ENCODE measurements at places on chromosomes 3 and 15.
A peak's percentile ranks its signal among the peaks of the same experiment; 100 is the strongest.

- no peak for DNase-seq
Measured at GRCh38 chr3:17322106-17322793, 420.2 kb downstream of the TBC1D5 start.

- no peak for DNase-seq
Measured at GRCh38 chr3:11755276-11755675, 91.4 kb downstream of the TAMM41 start.

- DNase-seq: no peak
Measured at GRCh38 chr3:147119346-147119745, 287.0 kb downstream of the ZIC4 start.

DNA sequence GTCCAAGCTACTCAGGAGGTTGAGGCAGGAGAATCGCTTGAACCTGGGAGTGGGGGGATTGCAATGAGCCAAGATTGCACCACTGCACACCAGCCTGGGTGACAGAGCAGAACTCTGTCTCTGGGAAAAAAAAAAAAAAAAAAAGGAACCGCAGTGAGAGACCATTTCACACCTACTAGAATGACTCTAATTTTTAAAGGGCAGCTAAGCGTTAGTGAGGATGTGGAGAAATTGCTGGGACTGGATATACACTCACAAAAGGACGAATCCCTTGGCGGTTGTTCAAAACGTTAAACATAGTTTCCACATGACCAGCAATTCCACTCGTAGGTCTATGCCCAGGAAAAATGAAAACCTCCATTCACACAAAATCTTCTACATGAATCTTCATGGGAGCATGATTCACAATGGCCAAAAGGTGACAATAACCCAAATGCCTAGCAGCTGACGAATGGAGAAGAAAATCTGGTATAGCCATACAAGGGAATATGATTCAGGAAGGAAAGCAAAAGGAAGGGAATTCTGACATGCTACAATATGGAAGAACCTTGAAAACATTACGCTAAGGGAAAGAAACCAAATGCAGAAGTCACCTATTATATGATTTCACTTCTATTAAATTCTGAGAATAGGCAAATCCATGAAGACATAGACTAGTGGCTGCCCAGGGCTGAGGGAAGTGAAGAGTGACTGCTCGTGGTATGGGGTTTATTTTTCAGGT is 127.0 kb downstream of the CHSY1 start:
- no peak for DNase-seq

DNA sequence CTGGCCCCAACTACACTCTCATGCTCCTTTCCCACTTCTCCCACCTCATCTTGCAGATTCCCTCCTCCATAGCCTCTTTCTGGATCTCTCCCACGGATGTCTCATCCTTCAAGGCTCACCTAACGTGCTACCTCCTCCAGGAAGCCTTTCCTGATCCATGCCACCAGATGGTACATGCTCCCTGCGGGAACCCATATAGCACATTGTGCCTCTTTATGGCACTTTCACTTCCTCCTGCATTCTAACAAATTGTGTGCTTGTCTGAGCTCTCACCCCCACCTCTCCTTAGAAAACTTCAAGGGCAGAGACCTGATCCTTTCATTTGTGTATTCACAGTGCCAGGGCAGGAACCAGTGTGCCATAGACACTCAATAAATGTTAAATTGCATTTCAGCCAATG is 63.0 kb downstream of the HES1 start:
- no peak for DNase-seq

DNA sequence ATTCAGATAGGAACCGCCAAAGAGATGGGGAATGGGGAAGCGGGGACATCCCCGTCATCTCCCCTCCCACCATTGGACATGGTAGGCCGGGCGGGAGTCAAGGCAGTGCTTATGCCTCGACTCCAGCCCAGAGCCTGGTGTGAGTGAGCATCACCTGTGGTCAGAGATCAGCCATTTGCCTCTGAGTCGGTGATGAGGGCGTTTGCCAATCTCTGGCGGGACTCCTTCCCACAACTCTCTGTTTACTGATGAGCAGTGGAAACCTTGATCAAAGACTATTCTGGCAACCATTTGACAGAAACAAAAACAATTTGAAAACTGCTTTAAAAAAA is 63.9 kb upstream of the HES1 start:
- DNase-seq: no peak

DNA sequence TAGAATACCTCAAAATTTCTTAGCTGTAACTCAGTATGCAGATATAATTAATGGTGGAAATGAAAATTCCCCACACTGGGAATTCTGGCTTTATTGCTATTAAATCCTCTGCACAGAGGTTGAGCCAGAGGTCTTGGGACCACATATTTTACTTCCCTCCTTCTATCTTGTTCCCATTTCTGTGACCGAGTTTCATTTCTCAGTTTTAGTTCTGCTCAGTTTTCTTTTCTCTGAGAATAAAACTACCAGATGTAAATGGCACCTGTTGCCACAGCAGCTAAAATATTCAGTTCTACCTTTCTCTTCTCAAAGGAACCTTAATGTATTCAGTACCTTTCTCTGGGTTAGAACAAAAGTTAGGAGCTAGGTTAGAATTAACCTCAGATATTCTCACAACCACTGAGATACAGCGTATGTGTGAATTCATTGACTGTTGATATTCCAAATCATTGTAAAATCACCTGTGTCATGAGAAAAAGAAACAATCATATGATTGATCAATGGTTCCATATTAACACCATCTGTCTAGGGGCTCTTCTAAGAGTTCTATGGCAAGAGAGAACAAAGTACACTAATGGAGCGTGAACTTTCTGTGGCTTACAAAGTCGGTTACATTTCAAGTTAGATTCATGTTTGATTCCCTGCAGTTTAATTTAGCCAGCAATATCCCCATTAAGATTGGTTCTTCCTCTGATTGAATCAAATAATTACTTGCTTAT is 374.1 kb downstream of the EFHB start:
- no peak for DNase-seq

DNA sequence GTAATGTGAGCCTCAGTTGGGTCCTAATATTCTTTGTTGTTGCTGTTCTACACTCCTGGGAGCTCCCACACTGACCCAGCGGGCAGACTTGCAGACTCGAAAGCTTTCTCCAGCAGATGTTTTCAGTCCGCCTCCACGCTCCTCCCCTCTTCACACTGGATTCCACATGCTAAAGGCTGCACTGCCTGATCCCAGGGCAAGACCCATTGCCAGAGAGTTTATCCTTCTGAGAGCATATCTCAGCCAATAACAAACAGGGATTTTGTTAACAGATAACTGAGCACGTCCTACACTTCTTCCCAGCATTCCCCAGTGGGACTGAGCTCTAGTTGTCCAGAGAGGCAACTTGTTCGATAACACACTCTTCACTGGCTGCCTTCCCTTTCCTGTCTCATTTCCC is 8.0 kb upstream of the COL6A6 start:
- peak; percentile 26 for DNase-seq

- peak; percentile 40 for DNase-seq
Measured at GRCh38 chr15:101276501-101277037, 716 bp downstream of the SELENOS start.

- no peak for DNase-seq
Measured at GRCh38 chr3:191123231-191123630, 75.8 kb upstream of the OSTN start.

- DNase-seq: no peak
Measured at GRCh38 chr15:63246691-63247469, 30.5 kb upstream of the APH1B start.

GRCh38 chr3:61269435-61269834 is 18.2 kb upstream of the FHIT start:
- no peak for DNase-seq

DNA sequence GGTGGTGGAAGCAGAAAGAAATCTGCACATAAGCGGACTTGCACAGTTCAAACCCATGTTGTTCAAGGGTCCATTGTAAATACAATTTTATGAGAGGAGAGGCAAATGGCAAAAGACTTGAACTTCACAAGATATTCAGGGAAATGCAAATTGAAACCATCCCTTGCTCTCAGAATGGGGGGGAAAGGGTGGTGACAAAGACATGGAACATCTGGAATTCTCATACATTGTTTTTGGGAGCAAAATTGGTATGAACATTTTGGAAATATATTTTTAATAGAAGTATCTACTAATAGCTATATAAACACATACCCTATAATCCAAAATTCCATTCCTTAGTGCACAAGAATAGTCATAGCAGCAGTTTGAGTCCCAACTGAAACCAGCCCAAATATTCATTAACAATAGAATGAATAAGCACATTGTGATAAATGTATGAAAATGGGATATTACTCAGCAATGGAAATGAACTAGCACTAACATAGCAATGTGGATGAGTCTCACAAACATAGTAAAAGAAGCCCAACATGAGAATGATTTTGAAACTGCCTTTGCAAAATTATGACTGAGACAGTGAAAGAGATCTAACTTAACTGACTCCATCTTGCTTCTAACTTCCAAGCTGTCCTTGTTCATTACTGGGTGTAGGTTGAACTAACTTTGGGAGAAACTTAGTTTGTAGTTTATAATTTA is 77.2 kb downstream of the CD200R1L start:
- no peak for DNase-seq

DNA sequence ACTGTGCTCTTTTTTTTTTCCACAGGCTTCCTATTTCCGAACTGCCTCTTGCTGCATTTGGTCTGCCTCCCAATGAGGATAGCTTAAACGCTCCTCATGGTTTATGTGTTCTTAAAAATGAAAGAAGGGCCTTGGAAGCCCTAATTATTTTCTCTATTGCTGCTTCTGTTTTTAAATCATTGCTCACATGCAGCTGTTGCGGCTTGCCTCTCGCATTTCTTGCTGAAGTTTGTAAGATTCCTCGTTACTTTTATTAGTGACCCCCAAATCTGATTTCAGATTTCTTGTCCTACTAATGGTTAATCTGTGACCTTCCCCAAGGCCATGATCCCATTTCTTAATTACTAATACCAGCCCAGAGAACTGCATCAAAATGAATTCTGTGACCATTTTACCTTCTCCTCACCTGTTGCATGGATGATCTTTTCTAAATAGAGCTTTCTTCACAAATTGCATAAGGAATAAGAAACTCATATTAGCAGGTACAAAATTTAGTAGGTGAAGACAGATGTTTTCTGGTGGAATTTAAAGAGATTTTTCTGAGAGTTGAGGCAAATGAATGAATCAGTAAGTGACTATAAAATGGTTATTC is 1.8 kb downstream of the UBE2E1 start:
- no peak for DNase-seq

GRCh38 chr15:32840507-32841245 is 122.9 kb downstream of the GREM1 start:
- no peak for DNase-seq

DNA sequence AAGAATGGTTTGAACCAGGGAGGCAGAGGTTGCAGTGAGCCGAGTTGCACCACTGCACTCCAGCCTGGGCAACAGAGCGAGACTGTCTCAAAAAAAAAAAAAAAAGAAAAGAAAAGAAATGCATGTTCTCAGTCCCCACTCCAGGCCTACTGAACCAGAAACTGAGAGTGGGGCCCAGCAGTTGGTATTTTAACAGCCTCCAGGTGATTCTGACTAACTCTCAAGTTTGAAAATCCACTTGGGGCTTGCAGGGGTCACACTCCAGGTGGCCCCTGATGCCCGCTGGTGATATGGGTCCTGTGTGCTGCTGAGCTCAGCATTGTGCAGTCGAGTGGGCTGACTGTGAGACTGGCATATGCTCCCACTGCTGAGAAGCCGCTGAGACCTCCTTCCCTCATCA is 133.7 kb upstream of the C2CD4B start:
- DNase-seq: no peak

- no peak for DNase-seq
Measured at GRCh38 chr3:174784206-174784934, 74.8 kb upstream of the NAALADL2 start.

- DNase-seq: no peak
Measured at GRCh38 chr15:66982250-66982649, 83.2 kb upstream of the SMAD3 start.

- no peak for DNase-seq
Measured at GRCh38 chr15:76176059-76176458, 116.3 kb downstream of the TMEM266 start.

GRCh38 chr3:10609134-10609533 is 103.7 kb upstream of the ATP2B2 start:
- no peak for DNase-seq

GRCh38 chr15:92092289-92093105 is 239.0 kb downstream of the SLCO3A1 start:
- DNase-seq: no peak

GRCh38 chr3:184350618-184351017 is 10.8 kb downstream of the CLCN2 start:
- DNase-seq: no peak

DNA sequence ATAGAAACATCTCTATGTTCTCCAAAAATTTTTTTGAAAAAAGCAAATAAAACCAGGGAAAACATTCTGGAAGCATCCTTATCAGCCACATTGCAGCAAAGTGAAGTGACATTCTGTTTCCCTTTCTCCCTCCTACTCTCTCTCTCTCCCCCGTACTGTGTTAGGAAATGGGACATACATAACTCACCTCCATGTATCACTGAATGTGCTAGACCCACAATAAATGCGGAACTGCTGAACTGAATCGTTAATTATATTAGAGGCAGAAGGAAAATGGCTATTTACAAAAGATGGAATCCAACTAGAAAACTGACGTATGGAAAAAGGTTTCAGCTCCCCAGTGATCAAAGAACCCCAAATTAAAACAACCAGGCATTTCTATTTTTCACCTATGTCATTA is 129.8 kb downstream of the MINAR1 start:
- DNase-seq: no peak

GRCh38 chr3:170585008-170585936 is 603 bp downstream of the SLC7A14 start:
- DNase-seq: no peak

- no peak for DNase-seq
Measured at GRCh38 chr3:31159331-31160039, 265.0 kb upstream of the GADL1 start.

GRCh38 chr15:74384881-74385643 is 17.6 kb upstream of the CYP11A1 start:
- no peak for DNase-seq

- no peak for DNase-seq
Measured at GRCh38 chr15:33083232-33084081, 111.1 kb downstream of the FMN1 start.

GRCh38 chr3:194315965-194316361 is 35.2 kb downstream of the CPN2 start:
- DNase-seq: no peak

GRCh38 chr15:33007303-33007855 is 187.1 kb downstream of the FMN1 start:
- DNase-seq: peak; percentile 16

GRCh38 chr3:42572278-42572677 is 9.5 kb downstream of the SEC22C start:
- DNase-seq: peak; percentile 33

- DNase-seq: no peak
Measured at GRCh38 chr3:132378-132777, 64.2 kb upstream of the CHL1 start.
